ENCODE measurements at places on chromosomes 2 and 18.
A peak's percentile ranks its signal among the peaks of the same experiment; 100 is the strongest.

- peak; percentile 88 for DNase-seq
Measured at GRCh38 chr2:85066874-85067351, 66.3 kb upstream of the TCF7L1 start.

DNA sequence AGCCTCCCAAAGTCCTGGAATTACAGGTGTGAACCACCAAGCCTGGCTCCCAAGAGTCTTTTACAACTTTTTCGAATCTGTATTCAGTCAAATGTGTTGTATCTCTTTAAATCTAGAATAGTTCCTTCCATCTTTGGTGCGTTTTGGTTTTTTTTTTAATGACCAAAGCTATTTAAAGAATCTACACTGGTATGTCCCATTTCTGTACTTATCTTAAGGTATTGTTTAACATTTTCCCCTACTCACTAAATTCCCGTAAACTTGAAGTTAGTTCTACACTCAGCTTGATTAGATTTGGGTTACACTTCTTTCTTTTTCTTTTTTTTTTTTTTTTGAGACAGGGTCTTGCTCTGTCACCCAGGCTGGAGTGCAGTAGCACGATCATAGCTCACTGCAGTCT, 63.8 kb downstream of the TMEM237 start:
- no peak for DNase-seq

DNA sequence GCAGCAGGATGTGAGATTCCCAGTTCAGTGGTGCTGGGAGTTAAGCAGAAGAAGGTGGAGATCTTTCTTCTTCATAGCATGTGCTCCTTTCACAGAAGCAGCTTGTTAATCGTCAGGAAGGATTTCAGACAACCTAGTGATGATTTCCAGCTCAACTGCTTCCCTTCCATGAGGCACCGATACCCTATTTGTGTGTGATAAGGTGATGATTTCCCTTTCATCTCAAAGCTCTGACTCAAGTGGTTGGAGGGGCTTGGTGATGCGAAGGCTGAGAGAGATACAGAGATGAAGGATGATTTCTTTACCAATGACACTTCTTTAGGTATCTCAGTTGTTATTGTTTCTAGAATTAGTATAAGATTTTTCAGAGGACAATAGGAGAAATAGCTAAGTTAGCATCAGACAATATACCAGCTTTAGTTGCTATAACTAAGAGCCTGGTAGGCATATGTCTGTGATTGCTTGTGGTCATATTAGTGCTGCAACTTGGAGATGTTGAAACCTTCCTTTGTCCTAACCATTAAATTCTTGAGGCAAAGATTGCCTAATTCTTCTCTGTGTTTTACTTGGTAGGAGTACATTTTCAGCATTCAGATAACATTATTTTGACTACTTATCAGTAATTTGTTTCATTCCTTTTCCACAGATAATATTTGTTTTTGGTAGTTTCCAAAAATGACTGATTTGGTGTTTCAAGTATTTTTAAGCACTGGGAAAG, 111.3 kb downstream of the PLCL1 start:
- DNase-seq = no peak

DNA sequence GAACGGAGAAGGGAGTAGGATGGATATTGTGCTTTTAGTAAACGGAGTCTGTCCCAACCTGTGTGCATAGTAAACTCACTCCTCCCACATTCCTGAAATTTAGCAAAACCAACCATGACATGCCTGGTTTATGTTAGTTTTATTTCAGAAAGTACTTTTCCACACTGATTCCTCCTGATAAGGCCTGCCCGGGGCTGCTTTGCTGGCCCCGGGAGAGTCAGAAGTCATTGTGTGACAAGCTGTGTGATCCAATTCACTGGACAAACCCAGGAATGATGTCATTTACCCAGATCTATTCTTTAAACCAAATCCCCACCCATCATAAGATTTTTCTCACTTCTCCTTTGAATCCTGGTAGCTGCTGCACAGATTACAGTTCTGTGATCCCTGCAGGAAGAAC, 109.0 kb downstream of the SETBP1 start:
- DNase-seq = no peak

DNA sequence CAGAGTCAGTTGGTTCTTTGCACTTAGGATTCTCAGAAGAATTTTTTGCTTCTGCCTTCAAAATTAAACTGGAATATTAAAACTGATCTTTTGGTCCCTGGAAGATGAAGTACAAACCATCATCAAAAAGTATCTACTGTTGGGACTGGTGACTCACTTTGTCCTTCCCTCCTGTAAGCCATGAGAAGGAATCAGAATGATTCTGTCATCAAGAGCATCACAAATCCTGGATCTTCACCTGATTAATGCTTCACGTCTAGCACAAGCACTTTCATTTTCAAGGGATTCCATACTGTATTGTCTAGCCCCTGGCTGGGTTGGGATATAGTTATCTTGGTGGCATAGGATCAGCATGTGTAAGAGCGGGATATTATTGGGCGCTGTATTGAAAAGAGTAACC, 69.3 kb upstream of the CYP1B1 start:
- no peak for DNase-seq

DNA sequence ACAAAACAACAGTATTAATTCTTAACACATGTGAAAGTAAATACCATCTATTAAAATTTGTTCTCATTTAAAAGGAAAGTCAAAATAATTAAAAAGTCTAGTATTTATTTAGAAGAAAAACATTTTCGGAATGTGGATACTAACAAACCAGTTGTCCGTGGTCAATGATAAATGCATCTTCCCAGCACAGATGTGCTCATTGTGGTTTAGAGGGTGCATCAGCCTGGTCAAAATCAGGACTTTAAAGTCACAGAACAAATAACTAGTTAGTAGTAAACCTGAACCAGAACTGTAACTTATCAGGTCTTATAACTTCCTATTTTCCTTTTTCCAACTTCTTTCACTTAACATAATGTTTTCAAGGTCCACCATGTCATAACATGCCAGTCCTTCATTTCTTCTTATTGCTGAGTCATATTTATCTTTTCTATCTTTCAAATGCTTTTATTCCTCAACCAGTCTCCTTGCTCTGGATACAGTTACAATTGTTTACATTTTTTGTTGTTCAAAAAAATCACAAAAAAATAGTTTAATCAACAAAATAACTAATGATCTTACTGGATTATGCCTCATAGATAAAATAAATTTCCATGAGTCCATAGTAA, 55.8 kb downstream of the ID2 start:
- no peak for DNase-seq

DNA sequence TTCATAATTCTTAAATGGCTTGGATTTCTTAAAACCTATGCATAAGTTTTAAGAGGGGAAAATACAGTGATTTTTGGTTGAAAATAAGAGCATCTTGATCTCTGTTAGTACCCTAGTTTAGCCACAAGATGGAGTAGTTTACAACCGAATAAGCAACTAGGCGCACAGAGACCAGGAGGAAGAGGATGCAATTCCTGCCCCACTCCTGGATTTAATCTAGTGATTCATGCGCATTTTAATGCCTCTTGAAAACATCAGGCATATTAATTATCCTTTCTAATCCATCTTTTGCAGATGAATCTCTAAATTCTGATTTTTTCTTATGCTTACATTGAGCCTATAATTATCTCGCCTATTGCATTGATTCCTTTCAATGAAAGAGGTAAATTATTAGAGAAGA, 76.7 kb downstream of the MRPS9 start:
- no peak for DNase-seq

- no peak for DNase-seq
Measured at GRCh38 chr2:170176212-170176611, 1.7 kb upstream of the MYO3B start.

DNA sequence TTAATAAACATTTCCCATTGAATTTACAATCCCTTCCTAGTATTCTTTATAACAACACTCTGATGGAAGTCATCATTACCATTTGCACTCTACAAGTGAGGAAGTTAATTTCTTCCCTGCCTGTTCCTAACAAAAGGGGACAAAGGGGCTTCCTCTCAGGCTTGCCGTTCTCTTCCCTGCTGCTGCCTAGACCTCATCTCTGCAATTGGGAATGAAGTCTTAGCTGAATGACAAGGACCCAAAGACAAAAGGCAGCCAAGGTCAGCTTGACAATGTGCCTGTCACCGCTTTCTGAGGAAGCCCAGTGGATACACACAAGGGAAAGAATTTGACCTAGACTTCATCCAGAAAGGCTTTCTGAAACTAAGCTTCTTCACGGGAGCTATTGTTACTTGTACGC, 416.4 kb downstream of the CMPK2 start:
- DNase-seq = no peak

- DNase-seq = no peak
Measured at GRCh38 chr2:116317111-116317510, 1497.4 kb upstream of the DDX18 start.

GRCh38 chr2:240351826-240352426, 83.5 kb upstream of the GPC1 start:
- DNase-seq = no peak

DNA sequence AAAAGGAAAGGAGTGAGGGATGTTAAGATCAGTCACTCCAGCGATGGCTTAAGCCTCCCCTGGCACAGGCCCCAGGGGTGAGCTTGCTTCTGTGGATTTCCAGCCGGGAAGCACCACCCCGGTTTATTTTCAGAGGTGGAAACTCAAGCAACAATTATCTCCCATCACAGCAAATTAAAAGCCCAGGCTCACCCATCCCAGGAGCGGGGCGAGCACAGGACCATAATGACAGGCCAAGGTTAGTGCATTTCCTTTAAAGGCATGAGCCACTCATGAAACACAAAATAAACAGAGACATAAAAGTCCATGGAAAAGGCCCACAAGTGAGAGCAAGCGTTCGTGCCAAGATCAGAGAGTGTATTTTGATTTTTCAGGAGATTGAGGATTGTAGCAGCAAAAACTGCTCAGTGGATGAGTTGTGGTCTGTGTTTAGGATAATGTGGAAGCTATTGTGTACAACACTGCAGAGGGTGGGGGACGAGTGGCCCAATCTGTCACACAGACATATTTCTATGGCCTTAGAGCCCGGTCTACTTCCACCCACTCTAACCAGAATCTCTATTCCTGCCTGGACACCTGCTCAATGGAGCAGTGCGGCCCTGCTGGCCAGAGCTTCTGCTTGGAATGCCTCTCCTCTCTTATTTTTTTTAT, 111.4 kb upstream of the CDC42EP3 start:
- DNase-seq = no peak

DNA sequence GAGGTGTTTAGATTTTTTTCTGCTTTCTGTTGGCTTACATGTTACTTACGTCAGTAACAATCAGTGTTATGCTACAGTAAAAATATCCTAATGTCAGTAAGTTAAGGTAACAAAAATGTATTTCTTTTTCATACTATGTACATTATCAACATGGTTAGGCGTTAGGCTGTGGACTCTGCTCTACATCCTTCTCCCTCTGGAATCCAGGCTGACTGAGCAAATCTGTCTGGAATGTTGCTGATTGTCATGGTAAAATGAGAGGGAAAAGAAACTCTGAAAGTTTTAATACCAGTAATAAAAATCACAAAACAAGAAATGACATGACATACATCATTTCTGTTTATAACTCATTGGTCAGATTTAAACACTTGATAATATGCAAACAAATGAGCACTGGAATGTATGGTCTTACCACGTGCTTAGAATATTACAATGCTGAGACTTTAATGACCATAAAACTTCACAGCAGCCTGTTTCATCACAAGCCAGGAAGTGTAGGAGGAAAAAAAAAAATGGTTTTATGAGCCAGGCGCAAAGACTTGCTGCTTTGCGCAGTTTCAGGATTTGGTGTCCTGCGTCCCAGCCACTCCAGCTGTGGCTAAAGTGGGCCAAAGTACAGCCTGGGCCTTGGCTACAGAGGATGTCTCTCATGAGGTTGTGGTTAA, 252.4 kb downstream of the FSIP2 start:
- DNase-seq = no peak

GRCh38 chr2:240432820-240433801, 2.4 kb upstream of the GPC1 start:
- peak; percentile 42 for DNase-seq

DNA sequence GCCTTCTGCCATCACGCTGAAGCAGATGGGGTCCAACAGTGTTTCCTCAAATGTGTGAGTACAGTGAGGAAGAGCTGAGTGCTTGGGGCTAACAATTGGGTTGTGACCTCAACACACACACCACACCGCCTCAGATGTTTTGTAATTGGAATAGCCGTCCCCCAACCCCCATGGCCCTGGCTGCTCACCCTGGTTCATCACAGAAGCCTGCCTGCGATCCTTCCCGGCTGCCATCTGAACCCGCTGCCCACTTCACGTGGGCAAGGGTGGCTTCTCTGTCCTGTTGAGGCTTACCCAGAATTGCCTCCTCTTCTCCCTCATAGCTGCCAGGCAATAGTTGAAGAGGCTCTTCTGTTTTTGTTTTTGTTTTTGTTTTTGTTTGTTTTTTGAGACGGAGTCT, 44.1 kb downstream of the TGOLN2 start:
- DNase-seq = no peak

DNA sequence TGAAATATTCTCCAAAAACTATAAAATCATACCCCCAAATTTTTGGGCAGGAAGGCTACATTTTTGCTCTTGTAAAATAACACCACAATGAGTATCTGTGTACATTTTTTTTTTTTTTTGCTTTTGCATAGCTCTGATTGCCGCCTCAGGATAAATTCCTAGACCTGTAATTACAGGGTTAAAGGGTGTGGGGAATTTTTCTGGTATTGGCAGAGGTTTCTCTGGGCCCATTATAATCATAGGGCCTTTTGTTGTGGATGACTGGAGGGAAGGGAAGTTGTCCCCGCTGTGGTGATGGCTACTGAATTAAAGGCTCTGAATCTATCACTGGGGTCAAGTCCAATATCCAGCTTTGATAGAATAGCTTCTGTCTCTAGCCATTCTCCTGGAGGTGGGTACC, 26.6 kb downstream of the CCDC195 start:
- DNase-seq = no peak

DNA sequence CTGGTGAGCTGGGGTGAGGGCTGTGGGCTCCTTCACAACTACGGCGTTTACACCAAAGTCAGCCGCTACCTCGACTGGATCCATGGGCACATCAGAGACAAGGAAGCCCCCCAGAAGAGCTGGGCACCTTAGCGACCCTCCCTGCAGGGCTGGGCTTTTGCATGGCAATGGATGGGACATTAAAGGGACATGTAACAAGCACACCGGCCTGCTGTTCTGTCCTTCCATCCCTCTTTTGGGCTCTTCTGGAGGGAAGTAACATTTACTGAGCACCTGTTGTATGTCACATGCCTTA, 10.5 kb downstream of the PROC start:
- DNase-seq = no peak

Data from right forelimb (tissue), 1 donor.